SK-N-SH (cell line): ENCODE measurements at places on chromosomes 2 and 18. TPM values are rescaled to one million over a fixed set of nuclear protein-coding genes. Genes with fewer than 3 reads are reported as not detected.

GRCh38 chr2:216545359-216545758, 46.7 kb downstream of the RPL37A start:
- DNase-seq: no peak

The OR6B2 gene
- polyA plus RNA-seq: not detected in 2 replicates

- DNase-seq: no peak
Observed at GRCh38 chr2:134290358-134290757, 36.5 kb downstream of the MGAT5 start.

The OSBPL1A gene
- 21.3 and 26.1 TPM in 2 replicates for polyA plus RNA-seq

The ACTR1B gene
- 51.5 and 55.1 TPM in 2 replicates for polyA plus RNA-seq

DNA sequence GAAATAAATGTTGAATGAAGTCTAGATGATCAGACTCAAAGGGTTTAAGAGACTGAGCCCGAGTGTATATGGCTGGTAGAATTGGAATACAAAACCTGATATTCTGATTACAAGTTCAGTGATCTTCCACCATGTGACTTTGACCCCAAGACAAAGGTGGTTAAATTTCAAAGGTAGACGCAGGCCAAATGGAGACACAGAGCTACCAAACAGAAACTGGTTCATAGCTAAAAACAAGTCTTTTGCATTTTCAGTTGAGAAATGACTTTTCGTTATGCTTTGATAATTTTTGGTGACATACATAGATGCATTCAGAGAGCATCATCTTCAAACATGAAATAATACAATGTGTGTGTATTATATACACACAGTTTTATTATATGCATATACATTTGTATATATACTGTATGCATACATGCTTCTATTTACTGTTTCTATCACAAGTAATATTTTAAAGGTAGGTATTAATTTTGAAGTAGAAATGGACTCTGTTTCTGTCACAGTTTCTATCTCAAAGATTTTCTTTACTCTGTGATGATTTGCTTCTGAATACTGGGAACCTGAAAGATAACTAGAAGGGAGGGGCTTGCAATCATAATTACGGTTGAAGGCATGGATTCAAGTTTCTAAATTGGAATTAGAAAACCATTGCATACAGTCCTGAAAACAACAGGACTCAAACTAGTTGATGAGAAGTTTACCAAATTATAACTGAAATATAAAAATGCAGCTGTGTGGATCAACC, 142.3 kb downstream of the ABCA12 start:
- no peak for DNase-seq

DNA sequence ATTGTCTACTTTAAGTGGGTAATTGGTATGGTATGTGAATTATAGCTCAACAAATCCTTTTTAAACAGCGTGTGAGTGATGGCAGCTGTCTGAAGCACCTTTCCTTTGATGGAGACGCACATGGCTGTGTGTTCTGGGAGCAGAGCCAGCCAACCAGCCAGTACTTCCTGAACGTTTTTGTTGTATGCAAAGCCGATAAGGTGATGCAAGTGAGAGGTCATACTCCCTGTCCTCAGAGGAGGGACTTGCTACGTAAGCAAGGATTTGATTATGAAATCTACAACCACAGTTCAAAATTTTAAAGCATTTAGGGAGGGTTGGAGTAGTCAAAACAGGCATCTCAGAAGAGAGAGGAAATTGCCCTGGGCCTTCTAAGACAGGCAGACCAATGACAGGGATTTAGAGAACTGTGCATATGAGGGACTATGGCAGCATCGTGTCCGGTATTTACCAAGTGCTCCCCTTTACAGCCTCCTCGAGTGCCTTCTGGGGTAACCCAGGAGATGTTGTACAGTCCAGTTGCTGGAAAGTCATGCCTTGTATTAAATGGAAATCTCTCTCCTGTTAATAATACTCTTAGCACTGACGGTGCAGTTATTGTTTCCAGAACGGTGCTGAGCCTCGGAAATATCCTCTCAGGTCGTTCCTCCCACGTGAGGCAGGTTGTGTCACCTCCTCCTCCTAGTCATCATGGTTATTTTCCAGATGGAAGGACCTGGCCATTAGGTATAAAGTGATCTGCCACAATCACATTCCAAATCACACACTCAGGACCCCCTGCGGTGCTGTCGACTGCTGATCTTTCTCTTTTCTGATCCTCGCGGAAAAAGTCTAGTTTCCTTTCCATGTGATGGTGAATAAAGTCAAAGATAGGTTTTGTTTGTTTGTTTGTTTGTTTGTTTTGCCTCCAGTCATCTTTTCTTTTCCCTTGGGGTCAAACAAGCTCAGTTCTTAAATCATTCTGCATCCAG, 28.4 kb downstream of the ARHGEF4 start:
- DNase-seq: no peak

GRCh38 chr2:25077789-25078169, 35.9 kb downstream of the EFR3B start:
- DNase-seq: no peak
